ENCODE measurements at places on chromosomes 6 and 20. TPM values are rescaled to one million over a fixed set of nuclear protein-coding genes. Genes with fewer than 3 reads are reported as not detected.
A peak's percentile ranks its signal among the peaks of the same experiment; 100 is the strongest.

RIMS4 gene
- under 0.01 TPM for total RNA-seq

GPX6 gene
- not detected for total RNA-seq

RBM12 gene
- 38.7 TPM for total RNA-seq

ROS1 gene
- total RNA-seq = not detected

SYTL3 gene
- 0.87 TPM for total RNA-seq

MEI4 gene
- total RNA-seq = not detected

MYT1 gene
- total RNA-seq = not detected

FAM184A gene
- total RNA-seq = 0.40 TPM

FAM217A gene
- total RNA-seq = not detected

KCNQ2 gene
- total RNA-seq = not detected

C4A gene
- 0.44 TPM for total RNA-seq

MACROD2 gene
- under 0.01 TPM for total RNA-seq

GNRH2 gene
- total RNA-seq = not detected

TAAR2 gene
- not detected for total RNA-seq

CDH22 gene
- total RNA-seq = under 0.01 TPM

PPP1R16B gene
- total RNA-seq = 163 TPM

SNX5 gene
- 40.9 TPM for total RNA-seq

HS3ST5 gene
- total RNA-seq = not detected

FAXC gene
- 1.3 TPM for total RNA-seq

- no peak for DNase-seq
Measured at GRCh38 chr20:37928996-37929682, 26.2 kb downstream of the VSTM2L start.

GRCh38 chr20:25573288-25574251 lies 11.8 kb downstream of the NINL start:
- DNase-seq = peak; percentile 26

- DNase-seq = no peak
Measured at GRCh38 chr6:43943099-43943766, 173.2 kb downstream of the VEGFA start.

DNA sequence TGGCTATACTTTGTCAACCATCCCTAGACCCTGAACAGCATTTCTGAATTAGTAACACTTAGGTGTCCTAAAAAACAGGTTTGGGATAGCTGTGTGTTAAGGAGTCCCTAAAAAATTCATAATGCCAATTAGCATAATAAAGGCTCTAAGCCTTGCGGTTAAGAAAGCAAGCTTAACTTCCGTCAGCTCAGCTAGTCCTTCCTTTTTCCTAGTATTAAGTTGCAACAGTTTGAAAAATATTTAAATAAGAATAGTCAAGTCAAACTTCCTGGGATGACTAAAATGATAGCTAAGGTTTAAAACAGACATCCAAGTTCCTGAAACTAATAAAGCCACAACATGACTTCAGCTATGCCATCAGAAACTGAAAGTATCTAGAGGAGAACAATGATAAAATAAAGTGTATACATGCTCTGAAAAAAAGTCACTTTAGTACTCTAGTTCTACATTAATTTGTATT lies 3.5 kb downstream of the AKIRIN2 start:
- DNase-seq = peak; percentile 65

- peak; percentile 50 for DNase-seq
Measured at GRCh38 chr6:7541175-7542064, at the start of gene DSP. Gene DSP, plus strand, starts transcription at chr6:7541671. Its CDS starts 245 bp downstream, at chr6:7541916.

GRCh38 chr6:102494808-102495207 lies 1101.3 kb downstream of the GRIK2 start:
- no peak for DNase-seq

- no peak for DNase-seq
Measured at GRCh38 chr6:86723729-86724128, 213.6 kb upstream of the HTR1E start.

GRCh38 chr6:34229877-34230276 lies 6.8 kb upstream of the HMGA1 start:
- no peak for DNase-seq

DNA sequence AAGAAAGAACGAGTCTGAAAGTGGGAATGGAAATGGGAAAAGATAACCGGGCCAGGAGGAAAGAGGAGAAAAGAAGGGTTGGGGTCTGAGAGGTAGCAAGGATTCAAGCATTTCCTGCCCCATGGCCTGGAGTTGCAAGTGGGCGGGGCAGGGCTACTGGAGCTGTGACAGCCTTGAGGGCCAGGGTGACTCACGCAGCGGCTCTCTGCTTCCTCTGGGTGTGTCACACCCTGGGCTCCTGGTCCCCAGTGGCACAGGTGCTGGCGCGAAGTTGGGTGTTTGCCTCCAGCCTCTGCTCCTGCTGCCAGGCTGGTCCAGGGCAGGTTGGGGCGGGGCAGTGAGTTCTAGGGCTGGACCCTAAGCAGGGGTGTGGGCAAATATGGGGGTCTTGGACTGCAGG lies 3.3 kb upstream of the ULBP3 start:
- DNase-seq = peak; percentile 26

DNA sequence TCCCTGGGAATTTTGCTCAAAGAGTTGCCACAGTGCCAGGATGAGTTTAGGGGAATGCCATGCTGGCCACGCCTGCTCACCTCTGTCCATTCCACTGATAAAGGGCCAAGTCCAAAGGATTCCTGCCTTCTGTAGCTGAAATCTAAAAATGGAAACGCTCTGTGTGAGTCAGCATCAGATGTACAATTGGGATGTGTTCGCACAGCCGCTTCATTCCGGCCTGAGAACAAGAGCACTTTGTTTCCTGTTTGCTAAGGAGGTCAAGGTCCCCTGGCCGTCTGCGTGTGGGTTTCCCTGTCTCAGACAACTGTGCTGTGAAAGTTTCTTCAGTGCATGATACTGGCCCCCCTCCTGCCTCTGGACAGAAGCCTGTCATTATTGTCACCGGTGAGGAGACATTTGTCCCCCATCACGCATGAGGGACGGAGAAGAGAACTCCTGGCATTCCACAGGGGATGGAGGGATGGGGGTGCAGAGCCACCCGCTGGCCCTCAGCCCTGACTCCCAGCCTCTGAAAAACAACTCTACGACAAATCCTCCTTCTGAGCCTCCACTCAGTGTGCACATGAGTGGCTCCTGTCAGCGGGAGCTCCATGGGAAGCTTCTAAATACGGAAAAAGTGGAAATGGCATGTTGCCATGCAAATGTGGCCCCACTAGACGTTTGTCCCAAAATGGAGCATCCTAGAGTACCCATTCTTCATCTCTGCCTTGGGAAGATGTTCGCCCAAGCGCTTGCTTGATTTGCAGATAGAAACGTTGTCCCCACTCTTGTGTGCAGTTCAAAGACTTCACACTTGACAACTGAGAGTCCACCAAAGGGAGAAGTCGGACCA lies 143.5 kb upstream of the AFDN start:
- peak; percentile 99 for DNase-seq

DNA sequence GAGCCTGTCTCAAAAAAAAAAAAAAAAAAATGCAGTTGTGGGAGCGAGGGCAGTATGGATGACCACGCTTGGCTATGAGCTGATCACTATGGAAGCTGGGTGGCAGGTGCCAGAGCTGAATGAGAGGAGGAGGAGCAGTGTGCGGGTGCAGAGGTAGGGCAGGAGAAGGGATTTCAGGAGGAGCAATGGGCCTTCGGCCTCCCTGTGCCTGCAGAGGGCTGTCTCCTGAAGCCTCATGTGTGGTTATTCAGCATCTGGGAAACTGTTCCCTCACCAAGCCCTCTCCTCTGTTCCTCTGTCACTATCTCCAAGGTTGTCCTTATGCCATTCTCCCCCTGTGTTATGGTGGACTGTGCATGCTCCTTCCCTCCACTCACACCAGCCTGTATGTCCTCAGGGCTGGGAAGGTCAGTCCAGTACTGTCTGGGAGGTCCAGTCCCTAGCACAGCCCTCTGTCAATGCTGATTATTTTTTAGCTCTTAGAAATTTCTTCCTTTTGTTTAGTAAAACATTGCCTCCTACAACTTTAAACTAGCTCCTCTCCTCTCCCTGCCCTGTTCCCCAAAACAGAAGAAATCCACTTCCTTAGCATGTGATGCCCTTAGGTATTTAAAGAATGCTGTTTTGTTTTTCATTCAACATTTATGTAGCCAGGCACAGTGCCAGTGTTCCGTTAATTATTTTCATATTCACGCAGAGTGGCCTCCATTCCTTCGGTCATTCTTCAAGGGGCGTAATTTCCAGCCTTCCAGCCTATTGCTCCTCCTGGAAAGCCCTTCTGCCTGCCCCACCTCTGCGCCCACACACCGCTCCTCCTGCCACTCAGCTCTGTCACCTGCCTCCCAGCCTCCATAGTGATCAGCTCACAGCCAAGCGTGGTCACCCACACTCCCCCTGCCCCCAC lies 48.9 kb downstream of the CNBD2 start:
- peak; percentile 82 for DNase-seq

DNA sequence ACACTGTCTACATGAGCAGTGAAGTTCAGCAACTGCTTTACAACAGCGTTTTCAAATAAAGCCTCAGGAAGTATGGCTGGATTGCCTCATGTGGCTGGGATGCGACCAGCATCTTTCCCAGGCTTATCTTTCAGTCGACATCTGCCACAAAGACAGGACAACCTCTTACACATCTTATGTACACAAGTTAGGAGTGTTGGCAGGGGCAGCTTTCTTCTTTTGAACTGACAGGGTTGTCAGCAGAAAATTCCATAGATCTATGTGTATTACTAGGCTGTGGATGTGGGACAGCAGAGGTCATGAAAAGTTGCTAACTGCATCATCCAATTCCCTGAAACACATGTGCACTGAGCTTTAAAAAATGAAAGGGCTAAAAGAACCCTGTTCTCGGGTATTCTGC lies 48.1 kb downstream of the PLAGL1 start:
- no peak for DNase-seq

DNA sequence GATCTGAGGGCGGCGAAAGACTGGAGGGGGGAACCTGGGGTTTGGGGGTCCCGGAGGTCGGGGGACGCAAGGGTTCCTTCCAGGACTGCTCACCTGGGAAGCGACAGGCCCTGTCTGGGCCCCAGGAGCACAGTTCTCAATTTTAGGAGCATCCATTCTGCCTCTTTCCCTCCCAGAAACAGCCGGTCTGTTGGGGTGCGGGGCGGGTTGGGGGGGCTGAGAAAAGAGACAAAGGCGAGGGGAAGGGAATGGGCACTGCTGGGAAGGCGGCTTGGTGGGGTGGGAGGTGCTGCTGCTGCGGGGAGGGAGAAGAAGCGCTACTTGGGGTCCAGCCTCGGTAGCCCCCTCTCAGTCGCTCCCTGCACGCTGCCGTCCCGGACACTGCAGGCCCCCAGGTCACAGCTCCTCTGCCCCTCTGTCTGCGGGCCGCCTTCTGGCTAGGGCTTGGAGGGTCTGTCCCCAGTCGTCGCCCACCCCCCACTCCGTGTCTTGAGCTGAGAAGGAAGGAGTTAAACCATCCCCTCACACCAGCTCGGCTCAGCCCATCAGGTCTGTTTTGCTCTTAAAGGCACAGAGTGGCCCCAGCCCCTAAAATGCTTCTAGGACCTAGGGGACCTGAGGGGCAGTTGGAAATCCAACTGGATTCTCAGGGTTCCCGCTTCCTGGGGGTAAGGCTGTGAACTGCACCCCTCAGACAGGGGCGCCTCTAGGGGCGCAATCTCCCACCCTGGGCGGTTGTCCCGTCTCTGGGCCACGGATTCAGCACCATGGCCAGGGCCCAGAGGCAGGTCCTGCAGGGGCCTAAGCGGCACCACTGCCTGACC lies 690 bp downstream of the GDAP1L1 start:
- DNase-seq = peak; percentile 29

DNA sequence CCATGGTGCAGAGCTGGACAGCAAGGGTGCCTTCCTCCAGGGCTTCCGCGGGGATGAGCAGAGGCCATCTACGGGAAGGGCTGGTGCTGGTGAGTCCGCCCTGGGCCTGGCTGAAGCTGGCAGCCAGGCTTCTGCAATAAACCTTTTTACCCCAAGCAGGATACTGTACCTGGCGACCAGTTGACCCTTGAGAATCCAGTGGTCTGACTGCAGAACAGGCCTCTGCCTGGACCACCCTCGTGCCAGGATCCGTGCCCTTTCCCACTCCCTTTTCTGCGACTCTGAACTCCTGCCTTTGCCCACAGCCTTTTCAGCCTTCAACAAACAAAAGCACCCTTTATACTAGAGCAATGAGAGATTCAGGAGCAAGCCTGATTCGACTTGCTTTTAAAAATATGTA lies 18.9 kb downstream of the CDH26 start:
- no peak for DNase-seq

DNA sequence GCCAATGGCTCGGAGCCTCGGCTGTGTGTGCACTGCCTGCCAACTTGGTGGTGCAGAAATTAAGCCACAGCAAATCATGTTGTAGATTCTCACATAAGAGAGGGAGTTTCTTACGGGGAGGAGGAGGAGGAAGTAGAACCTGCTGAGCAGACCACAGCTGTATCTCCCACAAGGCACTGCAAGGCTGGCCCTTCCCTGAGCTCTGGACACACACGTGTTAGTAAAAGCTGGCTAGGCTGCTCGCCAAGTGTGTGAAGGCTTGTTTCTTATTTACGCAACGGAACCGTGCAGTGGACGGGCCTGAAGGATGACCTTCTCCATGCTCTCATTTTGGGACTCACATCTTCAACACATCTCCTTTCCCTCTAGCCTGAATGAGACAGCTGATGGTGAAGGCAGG lies 15.7 kb upstream of the QKI start:
- DNase-seq = no peak

DNA sequence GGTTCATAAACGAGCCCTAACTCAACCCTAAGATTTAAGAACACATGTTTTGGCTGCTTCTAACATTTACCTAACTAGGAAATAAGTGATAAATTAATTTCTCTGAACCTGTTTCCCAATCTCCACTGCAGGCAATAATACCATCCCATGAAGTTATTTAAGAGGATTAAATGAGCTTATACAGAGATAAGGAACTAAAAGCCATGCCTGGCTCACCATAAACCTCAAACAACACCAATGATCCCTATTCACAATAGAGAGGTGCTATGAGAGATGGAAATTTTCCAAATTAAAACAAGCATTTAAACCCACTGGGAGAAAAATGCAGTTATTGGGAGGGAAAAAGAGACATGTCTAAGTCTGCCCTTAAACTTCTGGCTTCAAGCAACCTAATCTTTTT lies 33.9 kb upstream of the KLHL31 start:
- DNase-seq = no peak

GRCh38 chr20:43389211-43389610 lies 68.5 kb upstream of the SRSF6 start:
- DNase-seq = no peak

DNA sequence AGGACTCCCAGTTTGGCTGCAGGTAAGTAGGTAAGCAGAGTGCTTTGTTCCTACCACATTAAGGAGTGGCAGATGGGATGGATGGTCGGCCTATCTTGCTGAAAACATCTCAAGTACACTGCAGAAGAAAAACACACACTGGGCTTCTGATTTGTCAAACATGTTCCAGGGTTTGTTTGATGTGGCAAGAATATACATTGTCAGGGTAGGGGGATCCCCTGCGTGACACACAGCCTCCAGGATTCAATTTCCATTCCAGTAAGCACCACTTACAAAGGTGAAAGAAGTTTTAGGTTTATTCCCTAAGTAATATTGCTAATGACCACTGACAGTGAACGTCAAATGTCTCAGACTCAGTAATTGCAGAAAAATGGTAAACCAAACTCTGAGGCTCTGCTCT lies 26.0 kb upstream of the KIF16B start:
- no peak for DNase-seq

All from lung microvascular endothelial cell (primary cell).